ENCODE measurements at places on chromosomes 3 and 15.

DNA sequence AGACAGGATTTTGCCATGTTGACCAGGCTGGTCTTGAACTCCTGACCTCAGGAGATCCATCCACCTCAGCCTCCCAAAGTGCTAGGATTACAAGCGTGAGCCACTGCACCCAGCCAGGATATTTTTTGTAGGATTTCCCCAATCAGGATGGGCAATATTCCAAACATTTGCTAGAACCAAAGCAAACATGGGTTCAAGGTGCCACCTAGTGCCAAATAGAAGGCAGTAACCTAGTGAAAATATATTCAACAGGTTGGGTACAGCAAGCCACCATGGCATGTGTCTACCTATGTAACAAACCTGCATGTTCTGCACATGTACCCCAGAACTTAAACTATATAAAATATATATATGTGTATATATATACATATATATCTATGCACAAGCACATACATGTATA lies 185.9 kb upstream of the CADM2 start:
- DNase-seq: no peak

- no peak for DNase-seq
These were observed 22.4 kb downstream of the LIPC start for GRCh38 chr15:58453931-58454793.

DNA sequence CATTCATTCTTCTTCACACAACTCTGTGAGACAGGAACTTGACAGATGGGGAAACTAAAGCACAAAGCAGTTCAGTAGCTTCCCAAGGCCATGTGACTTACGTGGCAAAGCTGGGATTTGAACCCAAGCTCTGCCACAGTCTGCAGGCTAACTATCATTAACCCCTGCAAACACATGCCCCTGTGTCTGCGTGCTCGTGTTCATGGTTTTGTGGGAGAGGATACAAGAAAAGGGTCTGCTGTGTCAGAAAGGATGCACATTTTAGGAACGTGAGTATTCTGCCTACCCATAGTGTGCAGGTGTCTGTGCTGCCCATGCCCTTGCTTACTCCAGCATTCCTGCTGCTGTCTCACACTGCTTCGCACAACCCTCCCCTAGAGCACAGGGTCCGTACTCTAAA lies 137.0 kb downstream of the CHDH start:
- no peak for DNase-seq

GRCh38 chr15:25241241-25241801 lies 197.5 kb downstream of the UBE3A start:
- no peak for DNase-seq

DNA sequence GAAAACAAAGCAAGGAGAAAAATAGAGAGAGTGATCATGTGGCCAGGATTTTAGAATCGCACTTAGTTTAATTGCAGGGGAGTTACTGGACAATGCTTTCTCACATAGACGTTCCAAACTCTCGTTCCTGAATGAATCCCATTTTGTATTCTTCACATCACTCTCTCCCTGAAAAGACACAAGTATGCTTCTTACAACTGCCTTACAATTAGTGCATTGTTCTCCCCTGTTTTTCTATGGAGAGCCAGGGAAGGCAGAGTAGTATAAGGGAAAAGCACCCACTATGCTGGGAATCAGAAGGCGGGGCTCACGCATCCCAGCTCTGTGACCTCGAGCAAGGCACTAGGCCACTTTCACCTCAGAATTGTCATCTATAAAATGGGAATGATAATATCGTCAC lies 14.4 kb downstream of the TMOD2 start:
- DNase-seq: no peak

DNA sequence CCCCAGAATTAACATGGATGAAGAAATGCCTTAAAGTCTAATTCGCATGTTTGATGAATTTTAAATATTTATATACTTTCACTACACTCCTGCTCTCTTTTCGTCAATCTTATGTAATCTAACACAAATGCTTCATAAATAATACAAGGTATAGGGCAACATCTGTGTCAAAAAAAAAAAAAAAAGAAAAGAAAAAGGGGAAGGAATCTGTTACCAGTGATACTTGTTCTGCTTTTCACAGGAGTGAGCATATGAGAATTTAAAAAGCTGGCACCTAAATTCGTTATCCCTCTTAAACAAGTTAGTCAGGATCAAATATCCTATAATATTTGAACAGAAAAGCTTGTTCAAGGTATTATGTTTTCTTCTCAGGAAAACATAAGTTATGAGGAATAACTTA lies 243.8 kb downstream of the KCNH8 start:
- DNase-seq: no peak

DNA sequence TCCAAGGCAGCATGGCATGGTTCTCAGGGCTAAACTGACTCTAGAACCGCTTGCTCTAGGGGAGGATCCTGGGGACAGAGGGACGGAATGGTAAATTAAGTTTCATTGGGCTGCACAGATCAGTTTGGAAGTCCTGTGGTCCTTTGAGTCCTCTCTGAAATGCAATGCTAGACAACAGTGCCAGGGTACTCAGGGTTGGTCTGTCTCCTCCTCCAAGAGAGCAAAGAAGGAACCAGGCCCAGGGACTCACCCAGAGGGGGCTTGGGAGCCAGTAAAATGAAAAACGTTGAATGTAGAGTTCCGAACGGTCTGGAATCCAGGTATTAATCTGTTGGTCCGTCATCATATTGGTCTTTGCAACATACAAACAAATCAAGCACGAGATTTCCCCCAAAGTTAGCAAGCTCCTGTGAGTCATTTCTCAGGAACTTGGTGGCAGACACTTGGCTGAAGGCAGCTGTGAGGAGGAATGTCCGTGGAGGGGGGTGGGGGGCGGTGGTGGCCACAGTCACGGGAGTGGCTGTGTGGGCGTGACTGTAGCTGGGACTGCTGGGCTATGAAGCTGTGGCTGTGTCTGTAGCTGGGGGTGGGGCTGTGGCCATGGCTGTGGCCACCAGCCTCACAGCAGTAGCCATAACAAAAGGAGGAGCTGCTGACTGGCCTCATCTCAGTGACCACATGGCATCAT lies 361.0 kb downstream of the SHQ1 start:
- no peak for DNase-seq

Data from CD4-positive, alpha-beta T cell treated with Interleukin-10 for 1 hour (primary cell).